ENCODE measurements at places on chromosomes 1 and 21.

DNA sequence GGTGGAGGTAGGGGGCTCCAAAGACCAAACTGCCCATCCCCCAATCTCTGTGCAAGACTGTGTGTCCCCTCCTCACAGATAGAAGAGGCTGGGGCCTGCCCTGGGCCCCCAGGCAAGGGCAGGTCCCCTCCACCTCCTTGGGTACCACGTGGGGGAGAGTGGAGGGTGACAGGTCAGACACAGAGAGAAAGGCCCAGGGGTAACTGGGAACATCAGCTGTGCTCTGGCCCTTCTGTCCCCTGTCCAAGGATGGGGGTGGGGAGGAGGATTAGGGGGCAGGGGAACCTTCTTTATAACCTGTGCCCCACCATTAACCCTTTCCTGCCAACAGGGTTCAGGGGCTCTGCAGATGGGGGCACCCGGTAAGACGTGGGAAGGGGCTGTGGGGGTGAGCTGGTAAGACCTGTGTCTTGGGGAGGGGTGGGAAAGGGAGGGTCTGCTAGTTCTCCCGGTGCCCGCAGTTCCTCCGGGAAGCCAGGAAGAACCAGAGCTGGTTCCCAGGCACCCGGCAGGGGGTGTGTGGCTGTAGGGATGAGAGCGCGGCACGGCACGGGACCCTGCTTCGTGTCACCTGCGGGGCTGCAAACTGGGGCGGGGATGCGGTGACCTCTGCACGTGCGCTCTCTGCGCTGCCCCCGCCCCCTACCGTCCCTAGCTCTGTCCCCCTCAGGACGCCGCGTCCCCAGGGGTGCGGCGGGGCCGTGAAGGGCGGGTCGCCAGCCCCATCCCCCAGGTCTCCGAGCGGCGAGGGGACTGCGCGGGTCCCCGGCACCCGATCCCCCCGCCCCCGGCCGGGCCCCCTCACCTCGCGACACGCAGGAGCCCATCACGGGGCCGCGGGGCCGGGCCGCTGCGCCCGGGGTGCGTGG, 601 bp downstream of the FAM131C start:
- DNase-seq, result no peak

DNA sequence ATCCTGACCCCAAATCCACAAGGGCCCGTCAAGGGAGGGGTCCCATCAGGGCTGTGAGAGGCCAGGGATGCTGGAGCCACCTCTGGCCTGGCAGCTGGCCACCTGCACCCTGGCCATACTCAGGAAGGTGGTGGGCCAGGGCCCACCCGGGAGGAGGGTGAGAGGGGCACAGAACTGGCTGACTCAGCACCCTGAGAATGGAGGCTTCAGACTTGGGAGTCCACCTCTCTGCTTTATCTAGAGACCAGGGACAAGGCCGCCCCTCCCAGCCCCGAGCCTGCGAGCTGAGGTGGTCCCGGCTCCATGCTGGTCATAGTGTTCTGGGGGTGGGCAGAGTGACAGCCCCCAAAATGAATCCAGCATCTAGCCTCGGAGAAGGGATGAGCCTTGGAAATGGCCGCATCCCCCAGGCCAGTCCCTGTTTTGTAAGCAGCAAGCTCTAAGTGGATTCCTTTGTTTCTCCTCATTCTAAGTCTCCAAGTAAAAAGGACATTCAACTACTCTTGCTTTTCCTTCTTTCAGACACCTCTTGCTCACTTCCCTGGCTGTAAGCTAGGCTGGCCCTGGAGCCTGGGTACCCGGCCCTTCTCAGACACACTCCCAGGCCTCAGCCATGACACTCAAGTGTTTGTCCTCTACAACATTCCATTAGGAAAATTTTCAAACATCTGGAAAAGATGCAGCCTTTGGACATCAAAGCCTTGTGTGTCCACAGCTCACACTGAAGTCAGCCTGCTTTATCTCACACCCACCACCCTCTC, 12.3 kb downstream of the WNT3A start:
- no peak for DNase-seq

GRCh38 chr1:11365744-11366387, 92.9 kb downstream of the UBIAD1 start:
- no peak for DNase-seq

DNA sequence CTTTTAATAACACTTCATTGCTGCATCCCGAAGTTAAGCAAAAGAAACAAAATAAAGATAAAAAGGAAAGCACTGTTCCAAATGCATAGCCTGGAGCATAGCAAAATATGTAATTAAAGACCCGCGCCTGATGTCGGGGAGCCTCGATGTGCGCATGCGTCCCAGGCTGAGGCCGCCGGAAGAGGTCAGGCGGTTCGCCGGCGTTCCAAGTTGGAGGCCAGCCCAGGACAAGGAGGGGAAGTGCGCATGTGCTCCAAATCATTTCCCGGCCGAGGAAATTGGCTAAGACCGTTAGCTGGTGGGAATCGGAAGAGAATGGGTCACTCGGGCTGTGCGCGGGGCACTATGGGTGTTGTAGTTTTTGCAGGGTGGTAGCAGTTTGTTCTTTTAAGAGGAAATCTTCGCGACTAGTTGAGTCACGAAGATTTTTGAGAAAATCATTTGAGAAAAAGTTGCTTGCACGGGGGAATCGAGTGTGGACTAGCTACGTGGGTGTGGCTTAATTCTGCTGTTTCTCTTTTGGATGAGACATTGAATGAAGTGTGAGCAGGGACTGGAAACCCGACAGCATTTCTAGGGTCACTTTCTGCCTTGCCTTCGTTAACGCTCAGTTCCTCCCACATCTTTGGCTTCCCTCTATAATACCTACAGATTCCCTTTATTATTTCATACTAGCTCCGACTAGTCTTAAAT, 31.0 kb upstream of the CD1D start:
- peak; percentile 37 for DNase-seq

DNA sequence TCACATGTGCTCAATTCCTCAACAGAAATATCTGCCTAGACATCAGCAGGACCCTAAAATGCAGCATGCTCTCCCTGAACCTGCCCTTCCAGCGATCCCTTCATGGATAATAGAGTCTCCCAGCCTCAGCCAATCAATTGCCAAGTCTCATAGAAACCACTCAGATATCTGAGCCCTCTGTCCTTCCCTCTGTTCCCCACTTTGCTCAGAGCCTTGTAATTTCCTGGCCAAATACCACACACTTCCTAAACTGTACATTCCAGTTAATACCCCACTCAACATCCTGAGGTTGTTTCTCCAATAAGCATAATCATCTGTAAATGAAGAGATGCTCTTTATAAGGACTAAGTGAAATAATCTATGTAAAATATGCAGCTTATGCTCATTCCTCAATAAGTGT, 59.3 kb upstream of the PTGFRN start:
- no peak for DNase-seq

- DNase-seq, result no peak
Measured at GRCh38 chr21:29157080-29157479, 26.6 kb downstream of the MAP3K7CL start.

DNA sequence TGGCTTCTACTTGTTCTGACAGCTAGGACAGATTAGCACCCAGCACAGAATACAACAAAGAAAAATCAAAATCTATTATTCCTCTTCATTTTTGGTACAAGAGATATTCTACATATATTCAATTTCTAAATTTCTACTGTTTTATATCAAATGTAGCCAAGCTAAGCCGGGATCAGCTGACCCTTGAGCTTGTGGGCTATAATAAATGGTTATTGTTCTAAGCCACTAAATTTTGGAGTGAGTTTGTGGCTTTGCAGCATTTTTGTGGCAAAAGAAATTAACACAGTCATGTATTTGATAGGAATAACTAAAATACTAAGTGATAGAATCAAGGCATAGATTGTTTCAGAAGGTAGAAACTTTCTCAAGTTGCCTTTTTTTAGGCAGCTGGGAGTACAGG, 50.7 kb downstream of the APP start:
- no peak for DNase-seq

GRCh38 chr1:24389231-24389678, 24.3 kb downstream of the STPG1 start:
- DNase-seq, result no peak

- DNase-seq, result no peak
Measured at GRCh38 chr1:162219461-162219860, 150.0 kb downstream of the NOS1AP start.

DNA sequence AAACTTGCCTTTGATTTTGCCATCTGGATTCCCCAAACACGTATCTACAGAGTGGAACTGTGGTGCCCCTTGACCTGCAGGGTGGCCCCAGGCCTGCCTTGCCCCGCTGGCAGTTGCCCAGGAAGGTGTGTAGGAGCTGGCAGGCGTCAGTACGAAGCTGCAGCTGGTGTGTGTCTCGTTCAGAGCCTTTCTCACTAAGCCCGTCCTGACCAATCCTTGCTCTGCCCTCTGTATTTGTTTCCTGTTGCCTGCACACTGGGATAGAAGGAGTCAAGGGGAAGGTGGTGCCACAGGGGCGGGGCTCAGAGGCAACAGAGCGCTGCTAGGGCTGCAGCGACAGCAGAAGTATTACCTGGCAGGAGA, 5.2 kb upstream of the VSIG8 start:
- DNase-seq, result no peak

DNA sequence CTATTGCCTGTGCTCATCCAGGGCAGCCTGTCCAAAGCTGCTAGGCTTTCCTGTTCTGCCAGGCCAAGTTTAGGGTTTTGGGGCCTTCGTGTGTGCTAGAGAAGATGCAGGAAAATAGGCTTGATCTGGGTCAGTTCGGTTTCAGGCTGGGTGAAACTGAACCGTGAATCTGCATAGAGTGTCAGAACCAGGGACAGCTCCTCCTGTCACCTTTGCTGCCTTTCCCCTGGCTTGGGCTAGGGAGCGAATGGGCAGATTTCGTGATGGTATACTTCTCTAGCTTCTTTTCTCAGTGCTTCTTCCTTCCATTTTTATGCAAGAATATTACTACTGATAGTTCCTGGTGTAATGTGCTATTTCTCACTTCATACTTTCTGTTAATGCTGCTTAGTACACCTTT, 6.0 kb upstream of the AGO1 start:
- DNase-seq, result no peak

GRCh38 chr1:19109545-19109944, 100.5 kb downstream of the UBR4 start:
- no peak for DNase-seq

GRCh38 chr1:234170622-234171021, 202.6 kb upstream of the COA6 start:
- DNase-seq, result no peak

DNA sequence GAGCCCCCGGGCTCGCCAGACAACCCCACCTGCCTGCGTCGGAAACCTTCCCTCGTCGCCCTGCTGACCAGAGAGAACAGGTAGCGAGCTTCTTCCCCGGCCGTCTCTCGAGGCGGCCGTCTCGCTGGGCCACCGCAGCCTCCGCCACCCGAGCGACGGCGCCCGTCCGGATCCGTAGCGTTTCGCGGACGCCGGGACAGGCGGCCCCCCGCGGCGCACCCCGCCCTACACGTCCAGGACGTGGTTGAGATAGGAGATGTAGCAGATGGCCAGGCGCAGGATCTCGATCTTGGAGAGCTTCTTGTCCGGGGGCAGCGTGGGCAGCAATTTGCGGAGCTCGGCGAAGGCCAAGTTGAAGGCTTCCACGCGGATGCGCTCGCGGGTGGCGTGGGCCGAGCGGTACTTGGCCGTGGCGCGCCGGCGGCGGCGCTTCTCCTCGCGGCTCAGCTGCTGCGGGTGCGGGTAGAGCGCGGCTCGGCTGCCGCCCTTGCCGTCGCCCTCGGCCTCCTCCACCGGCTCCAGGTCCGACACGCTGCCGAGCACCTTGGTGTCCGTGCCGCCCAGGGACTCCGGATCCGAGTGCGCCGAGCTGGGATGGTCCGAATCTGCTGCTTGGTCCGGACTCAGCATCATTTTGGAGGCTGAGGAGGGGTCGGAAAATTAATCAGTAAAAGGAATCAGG, 3.0 kb downstream of the NHLH2 start:
- DNase-seq, result no peak

- no peak for DNase-seq
Measured at GRCh38 chr1:239260842-239261241, 125.5 kb upstream of the CHRM3 start.

- no peak for DNase-seq
Measured at GRCh38 chr1:34774957-34775356, 6.1 kb upstream of the GJB3 start.

DNA sequence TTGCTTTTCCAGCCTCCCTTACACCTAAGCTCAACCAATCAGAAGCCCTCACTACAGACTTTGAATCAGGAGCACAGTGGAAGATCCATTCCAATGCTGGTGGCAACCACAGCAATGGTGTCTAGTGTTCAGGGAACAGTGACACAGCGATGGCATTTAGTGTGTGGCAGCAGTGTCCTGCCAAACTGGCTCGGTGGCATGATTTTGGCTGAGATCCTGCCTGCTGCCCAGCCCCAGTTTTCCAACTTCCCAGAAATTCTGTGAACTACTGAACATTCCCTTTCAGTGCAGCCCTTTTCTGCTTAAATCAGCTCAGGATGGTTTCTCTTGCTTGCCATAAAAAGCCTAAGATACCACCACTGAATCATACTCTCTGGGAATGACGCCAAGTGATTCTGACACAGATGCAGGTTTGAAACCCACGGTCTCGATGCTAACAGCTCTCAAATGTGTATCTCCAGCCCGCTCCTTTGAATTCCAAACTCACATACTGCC, 8.8 kb downstream of the ASAP3 start:
- no peak for DNase-seq

GRCh38 chr1:54490361-54491248, 57.4 kb upstream of the ACOT11 start:
- no peak for DNase-seq

- no peak for DNase-seq
Measured at GRCh38 chr1:77039739-77040138, 172.5 kb downstream of the ST6GALNAC5 start.

GRCh38 chr1:1321477-1321876, 3.0 kb downstream of the INTS11 start:
- DNase-seq, result no peak

DNA sequence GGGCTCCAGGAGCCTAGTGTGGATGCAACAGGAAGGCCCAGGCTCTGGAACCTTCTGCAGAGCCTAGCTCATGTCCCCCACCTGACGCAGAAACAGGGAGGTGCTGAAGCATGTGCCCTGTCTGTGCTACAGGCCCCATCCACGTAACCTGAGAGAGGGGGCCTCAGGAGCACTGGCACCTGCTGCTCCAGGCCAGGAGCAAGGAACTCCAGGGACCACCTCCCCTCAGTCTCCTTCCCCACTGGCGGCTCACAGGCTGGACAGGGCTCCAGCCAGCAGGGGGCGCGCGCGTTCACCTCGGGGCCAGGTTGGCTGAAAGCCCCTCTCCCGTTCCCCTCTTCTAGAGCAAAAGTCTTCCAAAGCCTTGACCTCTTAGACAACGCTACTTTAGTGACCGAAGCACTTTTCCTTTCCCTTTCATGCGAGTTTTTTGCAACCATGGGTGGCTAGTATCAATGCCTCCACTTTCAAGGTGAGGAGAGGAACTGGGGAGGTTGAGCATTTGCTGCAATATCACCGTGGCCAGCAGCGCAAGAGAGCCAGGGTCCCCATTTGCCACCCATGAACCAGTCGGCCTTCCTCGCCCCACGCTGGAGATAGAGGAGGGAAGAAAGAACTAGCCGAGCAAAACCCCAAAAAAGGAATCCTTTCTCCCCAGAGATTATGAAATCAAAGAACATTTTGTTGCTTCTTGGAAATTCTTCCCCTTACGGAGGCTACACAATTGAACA, 52.4 kb upstream of the GPR157 start:
- peak; percentile 36 for DNase-seq

DNA sequence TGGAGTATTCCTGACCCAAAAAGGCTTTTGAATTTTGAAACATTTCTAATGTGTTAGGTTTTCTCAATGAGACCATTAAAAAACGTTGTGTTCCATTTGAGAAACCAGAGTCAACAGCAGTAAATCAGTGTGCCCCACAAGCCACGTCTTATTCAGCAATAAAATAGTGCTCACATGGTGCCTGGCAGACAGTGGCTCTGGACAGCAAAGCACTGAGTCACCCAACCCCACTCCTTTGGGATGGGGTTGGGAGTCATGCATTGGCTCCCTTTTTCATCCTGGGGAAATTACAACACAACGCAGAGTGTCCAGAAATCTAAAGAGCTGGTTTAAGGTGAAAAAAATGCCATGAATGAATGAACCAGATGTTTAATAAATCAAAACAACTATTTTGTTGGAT, 46.5 kb downstream of the KCNJ15 start:
- DNase-seq, result no peak

Measured in stimulated activated CD8-positive, alpha-beta memory T cell treated with anti-CD3 and anti-CD28 coated beads, Interleukin-7, amount 100 ng/mL, for 1 hour (primary cell).